CD4-positive, alpha-beta T cell treated with Interleukin-2 at 100 ng/mL for 4 hours (primary cell): ENCODE measurements at places on chromosomes 5 and 9.

DNA sequence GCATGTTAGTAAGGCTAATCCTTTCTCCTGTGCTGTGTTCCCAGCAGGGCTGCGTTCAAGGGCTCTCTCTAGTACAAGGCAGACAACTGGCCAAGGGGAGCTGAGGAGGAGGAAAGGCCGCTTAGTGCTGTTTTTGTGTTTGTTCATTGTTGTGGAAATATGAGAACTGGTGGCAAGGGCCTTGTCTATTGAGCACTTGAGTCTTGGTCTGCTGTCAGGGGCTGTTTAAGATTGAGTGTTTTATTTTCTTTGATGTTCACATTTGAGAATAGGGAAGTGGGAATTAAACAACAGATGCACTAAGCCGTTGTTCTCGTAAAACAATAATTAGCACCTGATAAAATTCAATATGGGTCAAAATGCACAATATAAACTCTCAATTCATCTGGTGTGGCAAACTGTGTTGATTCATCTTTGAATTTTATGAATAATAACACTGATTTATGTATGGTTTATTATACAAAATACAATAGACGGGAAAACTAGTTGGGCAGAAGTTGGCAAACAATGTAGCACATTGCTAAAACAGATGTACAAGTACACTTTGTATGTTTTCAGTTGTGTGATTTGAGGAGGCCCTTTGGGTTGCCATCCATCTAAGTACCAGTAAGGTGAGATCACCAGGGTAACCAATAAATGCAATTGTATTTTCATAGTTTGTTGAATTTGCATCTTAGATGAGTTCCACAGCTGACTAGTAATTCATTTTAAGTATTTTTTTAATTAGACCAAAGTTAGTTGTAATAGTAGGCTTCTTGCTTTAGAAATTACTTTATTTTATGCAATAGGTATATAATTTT is 97.6 kb upstream of the GRHPR start:
- no peak for DNase-seq

GRCh38 chr9:118269623-118270022 is 565.4 kb downstream of the TLR4 start:
- DNase-seq, result no peak

DNA sequence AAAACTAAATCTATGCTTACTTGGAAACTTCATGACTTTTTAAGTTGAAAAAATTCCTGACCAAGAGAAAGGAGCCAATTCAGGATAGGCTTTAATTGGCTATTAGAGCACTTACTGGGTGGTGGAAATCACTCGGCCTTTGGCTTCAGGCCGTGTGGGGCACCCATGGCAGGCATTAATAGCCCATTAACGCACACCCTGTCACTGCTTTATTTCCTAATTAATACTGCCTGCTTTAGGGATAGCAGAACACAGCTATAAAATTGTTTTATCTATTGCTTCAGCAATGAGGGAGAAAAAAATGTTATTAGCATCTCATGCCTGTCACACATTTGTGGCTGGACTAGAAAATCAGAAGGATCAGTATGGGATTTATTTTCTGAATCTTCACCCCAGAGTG is 58.1 kb downstream of the PSAT1 start:
- DNase-seq, result no peak

DNA sequence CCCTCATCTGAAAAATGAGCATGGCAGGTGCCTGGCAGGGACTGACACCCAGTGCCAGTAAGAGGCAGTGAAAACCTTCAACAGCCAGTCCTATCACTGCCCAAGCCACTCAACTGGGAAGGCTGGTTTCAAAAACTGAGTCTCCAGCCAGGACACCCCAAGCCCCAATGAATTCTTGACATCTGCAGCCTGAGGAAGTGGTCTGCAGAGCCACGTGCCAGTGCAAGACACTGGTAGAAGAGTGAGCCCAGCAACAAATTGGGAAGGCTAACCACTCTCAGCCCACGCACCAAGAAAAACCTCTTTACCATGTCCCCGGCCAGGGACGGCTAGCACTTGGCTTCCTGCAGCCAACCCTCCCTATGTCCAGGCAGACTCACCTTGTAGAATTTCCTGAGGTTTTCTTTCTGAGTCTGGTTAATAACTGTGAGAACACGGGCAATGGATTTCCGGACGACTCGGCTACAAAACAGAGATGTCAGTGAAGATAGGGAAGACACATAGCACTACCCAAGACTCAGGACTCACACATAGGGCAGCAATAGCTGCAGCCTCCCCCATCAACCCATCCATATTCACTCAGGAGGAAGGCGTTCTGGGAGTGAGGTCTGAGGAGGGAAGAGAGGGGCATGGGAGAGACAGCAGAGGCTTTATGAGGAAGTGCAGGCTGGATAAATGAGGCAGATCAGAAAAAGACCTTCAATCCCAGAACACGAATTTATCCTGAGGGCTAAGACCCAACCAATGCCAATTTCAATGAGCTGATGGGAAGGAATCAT is 1.8 kb downstream of the RPL35 start:
- no peak for DNase-seq

DNA sequence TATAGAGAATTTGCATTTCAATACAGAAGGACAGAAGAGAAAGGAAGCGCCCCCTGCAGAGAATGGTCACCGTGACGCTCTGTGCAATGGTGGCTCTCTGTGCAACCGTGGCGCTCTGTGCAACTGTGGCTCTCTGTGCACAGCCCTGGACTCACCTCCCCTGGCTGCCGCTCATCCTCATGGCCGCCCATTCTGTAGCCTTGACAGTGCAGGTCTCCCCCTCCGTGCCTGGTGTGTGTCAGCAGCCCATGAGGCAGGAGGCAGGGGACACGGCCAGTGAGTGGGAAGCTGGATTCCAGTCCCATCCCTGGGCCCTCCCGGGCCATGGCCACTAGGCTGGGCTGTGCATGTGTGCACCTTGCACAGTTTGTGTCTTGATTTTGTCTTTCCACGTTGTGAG is 12.0 kb downstream of the EXOC3 start:
- no peak for DNase-seq
